Forelimb muscle (tissue), 1 donor: ENCODE measurements at places on chromosomes 3 and 15.

DNA sequence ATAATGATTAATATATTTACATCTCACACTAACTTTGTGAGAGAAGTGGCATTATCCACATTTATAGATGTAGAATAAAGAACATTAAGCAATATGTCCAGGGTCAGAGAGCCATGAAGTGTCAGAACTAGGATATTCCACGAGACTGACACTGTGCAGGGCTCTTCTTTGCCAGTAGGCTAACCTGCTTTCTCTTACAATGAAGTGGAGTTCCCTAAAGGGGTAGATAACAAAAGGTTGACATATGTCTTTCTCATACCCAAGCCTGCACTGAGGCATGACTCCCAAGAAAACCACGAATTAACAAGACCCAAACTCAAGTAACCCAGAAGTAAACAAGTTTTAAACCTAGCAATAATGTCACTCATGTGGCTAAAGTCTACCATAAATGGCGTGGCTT, 191.5 kb upstream of the SLC2A2 start:
- DNase-seq = no peak

GRCh38 chr15:49857496-49858475, 236.9 kb downstream of the DTWD1 start:
- no peak for DNase-seq

DNA sequence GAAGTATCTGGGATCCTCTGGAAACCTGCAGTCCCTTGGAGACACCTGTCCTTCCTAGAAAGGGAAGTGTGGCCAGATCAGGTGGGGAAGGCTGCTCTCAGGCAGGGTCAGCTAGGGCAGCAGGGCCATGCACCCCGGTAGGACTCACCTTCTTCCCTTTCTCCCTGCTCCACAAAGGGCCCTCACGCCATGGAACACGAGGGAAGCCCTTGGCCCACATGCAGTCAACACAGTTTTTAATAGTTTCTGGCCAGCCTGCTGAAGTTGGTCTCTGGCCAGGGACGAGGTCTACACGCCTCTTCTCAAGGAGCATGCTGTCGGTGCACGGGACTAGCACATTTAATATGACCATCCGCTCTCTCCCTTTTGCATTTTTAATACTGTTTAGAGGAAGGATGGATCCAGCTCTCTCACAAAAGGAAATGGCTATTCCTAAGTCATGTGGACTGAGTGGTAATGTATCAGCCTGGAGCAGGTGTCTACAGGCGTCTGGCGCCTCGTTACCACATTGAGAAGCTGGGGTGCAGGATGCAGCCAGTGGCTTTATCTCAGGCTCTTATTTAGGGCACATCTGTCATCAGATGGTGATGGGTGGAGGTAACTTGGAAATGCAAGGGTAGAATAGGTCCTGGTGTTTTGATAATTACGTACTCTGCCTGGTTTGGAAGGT, 153.9 kb downstream of the KLF13 start:
- no peak for DNase-seq

DNA sequence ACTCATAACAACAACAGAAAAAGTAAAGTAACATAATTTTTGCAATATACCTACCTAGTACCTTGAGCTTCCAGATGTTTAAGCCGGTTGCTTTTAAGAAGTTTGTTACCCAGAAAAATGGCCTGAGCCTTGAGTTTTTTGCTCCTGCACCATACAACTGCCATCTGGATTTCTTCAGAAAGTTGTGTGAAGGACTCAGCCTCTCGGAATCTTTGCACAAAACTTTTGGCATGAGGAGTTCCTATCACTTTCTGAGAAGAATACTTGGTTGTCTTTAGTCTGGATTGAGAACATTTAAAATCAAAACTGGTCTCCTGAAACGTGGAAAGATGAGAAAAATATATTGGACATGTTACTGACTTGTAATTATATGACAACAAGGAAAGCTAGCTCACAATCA, 17.3 kb downstream of the GTPBP8 start:
- DNase-seq = no peak

DNA sequence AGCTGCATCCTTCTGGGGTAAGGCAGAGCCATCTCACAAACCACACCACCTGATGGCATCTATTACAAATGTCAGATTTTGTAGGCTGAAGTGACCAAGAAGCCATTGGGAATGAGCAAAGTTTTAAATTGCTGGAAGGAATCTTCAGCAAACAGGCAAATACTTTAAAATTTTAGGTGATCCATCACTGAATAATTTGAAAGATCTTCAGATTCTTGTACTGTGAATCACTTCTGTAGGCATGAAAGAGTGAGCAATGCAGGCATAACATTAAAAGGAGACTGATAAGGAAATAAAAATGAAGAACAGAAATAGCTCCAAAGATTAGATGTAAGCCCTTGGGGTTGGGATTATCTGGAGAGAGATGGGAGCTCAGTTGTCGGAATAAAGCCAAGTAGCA, 36.0 kb upstream of the ALDH1L1 start:
- no peak for DNase-seq

DNA sequence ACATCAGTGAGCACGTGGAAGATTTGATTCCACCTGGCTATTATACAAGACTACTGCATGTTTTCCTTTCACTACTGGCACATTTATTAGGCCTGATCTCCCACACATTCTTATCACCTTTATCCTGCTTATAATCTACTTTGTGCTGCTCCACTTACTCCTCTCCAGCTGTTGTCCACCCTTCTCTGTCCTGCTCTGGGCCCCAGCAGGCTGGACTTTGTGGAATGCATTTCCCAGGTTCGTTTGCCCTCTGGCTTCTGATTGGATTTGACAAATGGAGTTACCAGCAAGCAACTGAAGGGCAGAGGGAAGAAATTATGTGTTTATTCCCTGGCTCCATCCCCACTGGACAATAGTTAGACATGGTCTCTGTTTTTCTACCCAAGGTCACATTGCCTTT, 75.5 kb downstream of the DCLK3 start:
- DNase-seq = no peak

- DNase-seq = no peak
Observed at GRCh38 chr3:32138545-32139104, 32.2 kb downstream of the GPD1L start.

GRCh38 chr15:61404567-61404966, 175.5 kb upstream of the RORA start:
- no peak for DNase-seq
